Stimulated activated CD8-positive, alpha-beta memory T cell treated with anti-CD3 and anti-CD28 coated beads, Interleukin-2, amount 100 ng/mL, for 1 hour (primary cell): ENCODE measurements at places on chromosomes 2 and 18.

DNA sequence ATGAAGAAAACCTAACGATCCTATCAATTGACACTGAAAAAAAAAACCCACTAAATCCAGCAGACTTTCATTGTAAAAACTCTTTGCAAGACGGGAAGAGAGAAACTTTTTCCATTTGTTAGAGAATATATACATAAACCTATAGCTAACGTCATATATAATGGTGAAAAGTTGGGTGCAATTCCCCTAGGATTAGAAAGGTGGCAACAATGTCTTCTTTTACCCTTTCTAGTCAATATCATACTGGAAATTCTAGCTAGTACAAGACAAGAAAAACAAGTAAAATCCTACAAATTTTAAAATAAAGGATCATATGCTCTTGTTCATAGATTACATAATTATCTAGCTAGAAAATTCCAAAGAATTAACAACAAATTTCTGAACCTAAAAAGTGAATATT, 1596.5 kb upstream of the LRRTM1 start:
- no peak for DNase-seq

GRCh38 chr2:30248791-30249190, 17.5 kb downstream of the LBH start:
- no peak for DNase-seq

DNA sequence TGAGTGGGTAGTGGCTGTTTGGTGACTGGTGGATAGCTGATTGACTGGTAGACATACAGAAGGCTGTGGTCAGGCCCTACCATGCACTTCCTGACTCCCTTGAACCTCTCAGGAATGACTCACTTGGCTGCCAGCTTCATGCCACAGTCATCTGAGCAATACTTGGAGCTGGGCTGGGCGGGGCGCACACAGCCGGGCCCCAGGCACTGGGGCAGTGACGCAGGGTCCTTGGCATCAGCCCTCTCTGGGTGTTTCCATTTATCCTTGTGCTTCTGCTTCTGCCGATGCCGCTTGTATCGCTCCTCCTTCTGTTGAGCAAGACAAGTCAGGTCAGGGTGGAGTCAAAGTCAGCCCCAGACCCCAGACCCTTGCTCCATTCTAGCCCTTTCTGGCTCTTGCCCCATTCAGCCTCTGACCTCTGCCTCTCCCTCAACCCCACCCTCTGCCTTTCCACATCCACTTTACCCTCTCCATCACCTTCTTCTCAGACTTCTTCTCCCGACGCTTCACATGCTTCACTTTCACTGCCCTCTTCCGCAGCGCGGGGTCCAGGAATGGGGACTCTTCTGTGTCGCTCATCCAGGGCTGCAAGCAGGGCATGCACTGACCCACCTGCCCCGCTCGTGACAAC, 3.0 kb upstream of the MBD1 start:
- no peak for DNase-seq

- DNase-seq: no peak
Observed at GRCh38 chr2:143513081-143513480, 383.9 kb downstream of the ARHGAP15 start.

DNA sequence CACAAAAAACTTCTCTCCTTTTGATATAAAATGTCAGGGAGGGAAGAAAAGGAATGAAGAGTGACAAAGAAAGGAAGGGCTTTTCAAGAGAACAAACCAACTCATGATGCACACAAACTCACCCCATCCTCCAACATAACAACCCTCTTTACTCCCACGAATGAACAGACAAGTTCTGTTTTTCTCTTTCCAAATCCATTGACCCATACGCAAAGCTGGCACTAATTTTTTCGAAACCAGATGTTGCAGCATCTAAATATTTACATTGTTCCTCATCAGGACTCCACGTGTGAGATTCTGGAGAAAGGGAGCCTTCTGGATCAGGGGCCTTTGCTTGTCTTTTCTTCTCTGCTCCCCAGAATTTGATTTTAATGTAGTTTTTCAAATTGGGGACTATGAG, 143.3 kb upstream of the BCL2L11 start:
- DNase-seq: no peak

- no peak for DNase-seq
Observed at GRCh38 chr2:28268386-28268785, 124.3 kb upstream of the FOSL2 start.

- no peak for DNase-seq
Observed at GRCh38 chr2:151931030-151931611, 102.9 kb upstream of the ARL5A start.

DNA sequence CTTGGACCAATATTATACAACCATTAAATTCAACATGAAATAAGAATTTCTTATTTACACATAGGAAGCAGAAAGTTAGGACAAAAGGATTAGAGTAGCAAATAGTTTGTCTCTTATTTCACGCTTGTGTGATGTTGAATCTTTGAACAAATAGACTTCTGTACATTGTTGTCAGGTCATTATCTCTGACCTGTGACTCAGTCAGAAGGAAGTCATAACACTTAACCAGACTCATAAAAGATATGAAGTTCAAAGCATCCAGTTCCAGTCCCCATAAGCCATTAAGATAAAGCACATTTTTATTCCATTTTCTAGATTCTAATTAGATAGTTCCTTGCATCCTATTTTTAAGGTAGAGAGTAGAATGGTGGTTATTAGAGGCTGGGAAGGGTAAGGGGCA, 130.8 kb downstream of the UPP2 start:
- DNase-seq: no peak

DNA sequence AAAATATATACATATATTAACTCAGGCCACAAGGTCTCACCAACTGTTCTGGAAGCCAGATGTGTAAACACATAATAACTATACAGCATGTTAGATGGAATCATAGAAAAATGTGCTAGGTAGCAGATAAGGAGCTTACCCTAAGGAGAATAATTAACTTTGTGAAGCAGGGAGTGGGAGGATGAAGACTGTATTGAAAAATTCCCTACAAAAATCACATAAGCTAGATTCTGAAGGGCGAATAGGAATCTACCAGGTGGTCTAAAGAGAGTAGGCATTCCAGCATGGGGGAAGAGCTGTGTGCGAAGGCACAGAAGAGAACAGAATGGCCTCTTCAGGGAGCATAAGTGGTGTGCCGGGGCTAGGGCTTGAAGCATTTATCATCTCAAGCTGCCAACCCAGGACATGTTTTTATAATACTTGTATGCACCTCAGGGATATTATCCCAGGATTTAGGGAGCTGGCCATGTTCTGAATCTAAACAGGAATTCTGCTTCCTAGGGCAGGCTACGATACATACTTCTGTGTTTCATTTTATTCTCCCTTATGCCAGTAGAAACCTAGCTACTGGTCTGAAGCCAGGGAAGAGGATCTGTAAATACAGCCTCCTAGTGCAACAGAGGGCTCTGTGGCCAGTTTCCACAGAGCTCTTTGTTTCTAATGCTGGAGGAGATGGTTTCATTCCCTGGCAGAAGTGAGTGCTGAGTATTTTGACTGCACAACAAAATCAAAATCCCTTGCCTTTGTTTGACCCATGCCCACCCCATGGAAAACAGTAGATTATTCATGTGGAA, 56.7 kb downstream of the NEMP2 start:
- DNase-seq: no peak

DNA sequence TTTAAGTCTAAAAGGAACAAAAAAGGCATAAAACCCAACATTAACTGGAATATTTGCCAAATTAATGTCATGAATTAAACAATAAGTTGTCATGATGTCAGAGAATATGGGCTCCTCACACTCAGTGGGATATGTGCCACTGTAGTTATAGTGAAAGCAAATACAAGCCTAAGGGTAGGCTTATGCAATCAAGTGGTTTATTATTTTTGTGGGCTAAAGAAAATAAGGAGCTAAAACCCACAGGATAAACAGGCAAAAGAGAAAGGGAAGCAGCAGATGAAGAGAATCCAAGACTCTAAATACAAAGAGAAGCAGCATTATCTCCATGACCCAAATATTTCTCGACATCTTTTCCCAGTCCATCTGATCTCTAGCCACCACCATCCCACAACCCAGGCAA, 17.5 kb downstream of the YWHAQ start:
- no peak for DNase-seq

GRCh38 chr18:34709750-34710441, at the start of gene DTNA:
TSS of gene DTNA (plus strand) at chr18:34710298. CDS start at chr18:34755977, 45,679 bp downstream.
- DNase-seq: no peak

GRCh38 chr2:104781151-104781550, 72.8 kb upstream of the POU3F3 start:
- DNase-seq: no peak

GRCh38 chr18:13716916-13717315, 9.4 kb downstream of the FAM210A start:
- no peak for DNase-seq

DNA sequence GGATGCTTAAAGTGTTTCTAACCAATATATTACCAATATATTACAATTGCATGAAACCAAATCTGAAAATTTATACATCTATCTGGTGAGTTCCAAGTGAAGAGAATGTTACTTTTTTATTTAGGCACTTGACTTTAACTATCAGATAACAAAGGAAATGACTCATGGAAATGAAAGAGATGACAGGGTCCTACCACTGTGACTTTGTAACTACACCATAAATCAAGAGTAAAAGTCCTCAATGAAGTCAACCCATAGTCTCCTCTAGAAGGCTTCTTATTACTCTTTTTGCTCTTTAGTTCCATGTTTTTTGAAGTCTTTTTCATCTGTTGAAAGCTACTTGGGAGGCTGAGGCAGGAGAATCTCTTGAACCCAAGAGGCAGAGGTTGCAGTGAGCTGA, 545.0 kb upstream of the PIK3C3 start:
- no peak for DNase-seq

- no peak for DNase-seq
Observed at GRCh38 chr2:97870396-97870843, 125.3 kb downstream of the TMEM131 start.

DNA sequence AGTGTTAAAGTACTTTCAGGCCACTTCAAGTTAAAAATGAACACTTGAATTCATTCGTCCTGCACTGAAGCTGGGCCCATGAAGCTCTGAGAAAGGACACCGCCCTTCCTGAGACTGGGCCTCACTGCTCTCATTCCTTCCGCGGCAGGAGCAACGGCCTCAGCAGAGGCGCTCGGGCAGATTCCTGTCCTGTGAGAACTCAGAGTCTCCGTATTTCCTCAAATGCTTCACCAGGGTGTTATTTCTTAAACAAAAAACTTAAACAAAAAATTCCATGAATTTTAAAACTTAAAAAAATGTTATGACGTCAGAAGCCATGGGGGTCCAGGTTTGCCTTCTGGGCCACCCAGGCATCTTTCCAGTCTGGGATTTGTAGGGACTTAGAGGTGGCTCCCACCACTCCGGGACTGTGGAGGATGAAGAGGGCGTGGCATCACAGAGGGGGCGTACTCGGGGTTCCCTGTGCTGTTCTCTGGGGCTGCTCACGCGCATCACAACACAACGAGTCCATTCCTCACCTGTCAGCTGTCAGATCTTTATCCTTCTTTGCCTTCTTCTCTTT, 115.9 kb upstream of the ASB18 start:
- DNase-seq: no peak

GRCh38 chr2:31563273-31563839, 17.4 kb downstream of the SRD5A2 start:
- DNase-seq: no peak

- no peak for DNase-seq
Observed at GRCh38 chr2:85444629-85445172, 26.2 kb downstream of the SH2D6 start.

DNA sequence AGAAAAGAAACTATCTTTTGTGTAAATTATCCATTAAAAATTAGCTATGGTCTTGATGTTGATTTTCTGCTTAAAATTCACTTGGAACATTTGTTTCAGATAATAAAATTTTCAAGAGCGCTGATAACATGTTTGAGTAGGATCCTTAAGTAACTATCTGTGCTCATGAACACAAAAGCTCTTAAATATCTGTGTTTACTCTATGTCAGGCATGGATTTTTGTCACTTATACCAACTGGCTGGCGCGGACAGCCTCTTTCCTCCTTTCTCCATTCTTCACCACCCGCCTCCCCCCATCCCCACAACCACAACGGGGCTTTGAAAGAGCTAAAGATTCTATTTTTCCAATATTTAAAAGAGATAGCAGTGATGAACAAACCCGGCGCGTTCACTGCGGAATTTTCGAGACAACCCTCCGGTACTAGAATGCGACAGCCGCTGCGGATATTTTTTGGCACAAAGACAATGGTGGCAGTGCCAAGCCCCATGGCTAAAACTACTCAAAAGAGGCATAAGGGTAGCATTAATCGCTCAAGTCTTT, 181.5 kb downstream of the TCF4 start:
- no peak for DNase-seq

DNA sequence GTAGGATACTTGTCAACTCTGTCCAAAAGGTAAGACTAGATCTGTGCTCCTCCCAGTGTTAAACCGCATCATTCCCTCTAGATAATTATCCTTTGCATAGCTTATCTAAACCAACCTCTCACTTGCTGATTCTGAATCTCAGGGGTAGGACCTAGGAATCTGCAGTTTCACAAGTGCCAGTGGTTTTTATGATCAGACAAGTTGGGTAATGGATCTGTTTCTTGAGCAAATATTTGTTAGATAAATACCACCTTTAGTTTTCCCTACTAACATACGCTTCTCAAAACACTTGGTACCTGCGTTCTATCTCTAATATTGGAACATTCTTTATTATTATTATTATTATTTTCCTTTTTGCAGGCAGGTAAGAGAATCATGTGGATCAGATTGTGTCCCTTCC, 439.9 kb downstream of the PTPRM start:
- no peak for DNase-seq

- no peak for DNase-seq
Observed at GRCh38 chr2:105786231-105787230, 41.8 kb downstream of the NCK2 start.

DNA sequence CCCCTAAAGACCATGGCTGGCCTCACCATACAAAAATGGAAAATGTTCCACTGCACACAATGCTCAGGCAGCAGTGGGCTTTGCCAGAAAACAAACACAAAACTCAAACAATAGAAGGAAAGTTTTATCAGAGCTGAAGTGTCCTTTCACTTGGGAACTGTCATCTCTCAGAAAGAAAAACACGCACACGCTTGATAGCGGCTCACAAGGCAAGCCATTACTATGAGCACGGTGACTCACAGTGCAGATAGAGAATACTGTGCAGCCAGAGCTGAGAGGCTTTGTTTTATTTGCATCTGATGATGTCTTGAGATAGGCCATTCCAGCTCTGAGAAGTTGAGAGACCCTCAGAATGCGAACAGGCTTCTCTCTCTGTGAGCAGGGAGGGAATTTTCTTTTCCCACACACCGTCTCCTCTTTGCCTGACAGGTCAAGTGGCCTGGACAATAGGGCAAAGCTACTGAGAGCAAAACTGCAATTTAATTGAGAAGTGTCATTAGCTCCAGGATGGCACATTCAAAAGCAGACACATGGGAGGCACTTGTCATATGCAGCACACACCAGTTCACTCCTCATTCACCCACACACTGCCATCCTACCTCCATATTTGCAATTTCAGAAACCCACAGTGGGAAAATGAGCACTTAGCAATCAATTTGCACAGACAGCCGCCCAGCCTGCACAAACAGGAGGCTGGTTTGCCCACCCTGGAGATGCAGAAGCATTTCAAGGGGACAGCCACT, 236.6 kb downstream of the SS18 start:
- no peak for DNase-seq

DNA sequence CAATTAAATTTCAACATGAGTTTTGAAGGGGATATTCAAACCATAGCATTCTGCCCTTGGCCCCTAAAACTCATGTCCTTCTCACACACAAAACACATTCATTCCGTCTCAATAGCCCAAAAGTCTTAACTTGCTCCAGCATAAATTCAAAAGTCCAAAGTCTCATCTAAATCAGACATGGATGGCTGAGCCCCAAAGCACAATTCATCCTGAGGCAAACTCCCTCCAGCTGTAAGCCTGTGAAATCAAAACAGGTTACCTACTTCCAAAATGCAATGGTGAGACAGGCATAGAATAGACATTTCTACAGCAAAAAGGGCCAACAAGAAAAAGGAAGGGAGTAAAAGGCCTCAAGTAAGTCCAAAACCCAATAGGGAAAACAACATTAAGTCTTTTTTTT, 245.8 kb downstream of the TTC32 start:
- DNase-seq: no peak
